ENCODE measurements at places on chromosomes 4 and X.

GRCh38 chr4:78059524-78059889 is 2.4 kb downstream of the FRAS1 start:
- peak; percentile 2 for DNase-seq

DNA sequence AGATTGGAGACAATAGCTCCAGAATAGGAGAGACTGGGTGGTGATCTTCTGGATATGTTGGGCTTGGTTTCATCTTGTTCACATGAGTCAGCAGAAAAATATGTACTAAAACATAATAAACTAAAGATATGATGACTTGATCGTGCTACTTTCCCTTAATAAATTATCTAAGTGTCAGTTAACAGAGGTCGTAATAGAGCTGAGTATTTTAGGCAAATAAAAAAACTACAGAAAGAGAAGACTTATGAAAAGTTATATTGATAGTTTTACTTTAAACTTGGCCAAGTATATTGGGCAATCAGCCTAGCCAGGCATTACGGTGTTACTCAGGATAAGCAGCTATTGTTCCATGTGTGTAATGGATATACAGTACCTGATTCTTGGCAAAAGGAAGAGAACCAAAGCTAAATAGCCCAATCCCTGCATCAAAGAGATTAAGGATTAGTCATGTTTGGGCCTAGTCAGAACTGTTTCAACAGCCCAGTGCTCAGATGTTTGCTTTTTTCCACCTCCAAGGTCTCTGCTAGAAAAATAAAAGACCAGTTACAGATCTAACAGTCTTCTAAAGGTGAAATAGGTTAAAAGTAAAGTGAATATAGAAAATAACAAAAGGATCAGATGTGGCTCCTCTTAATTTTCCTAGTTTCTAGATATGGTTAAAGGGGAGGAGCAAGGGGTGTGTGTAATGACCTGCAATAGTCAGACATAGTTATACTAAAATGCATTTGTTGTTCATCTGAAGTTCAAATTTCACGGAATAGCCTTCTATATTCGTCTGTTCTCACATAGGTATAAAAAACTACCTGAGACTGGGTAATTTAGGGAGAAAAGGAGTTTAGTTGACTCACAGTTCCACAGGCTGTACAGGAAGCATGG is 262.6 kb downstream of the ADGRL3 start:
- no peak for DNase-seq

- DNase-seq, result no peak
Observed at GRCh38 chrX:21412883-21413282, 38.7 kb downstream of the CNKSR2 start.

- no peak for DNase-seq
Observed at GRCh38 chr4:144591401-144591800, 54.6 kb upstream of the HHIP start.

GRCh38 chr4:17310269-17310652 is 201.6 kb downstream of the QDPR start:
- no peak for DNase-seq

Data from caudate nucleus (tissue), 63 donors.